Stimulated activated CD8-positive, alpha-beta memory T cell treated with anti-CD3 and anti-CD28 coated beads, Interleukin-15, amount 100 ng/mL, for 24 hours (primary cell): ENCODE measurements at places on chromosomes 2 and 18.

- peak; percentile 15 for DNase-seq
Measured at GRCh38 chr2:224778474-224778877, 62.3 kb upstream of the CCDC195 start.

GRCh38 chr2:55150834-55151233 lies 81.3 kb downstream of the CLHC1 start:
- DNase-seq = no peak

GRCh38 chr2:42105330-42106256 lies 57.8 kb downstream of the PKDCC start:
- no peak for DNase-seq

DNA sequence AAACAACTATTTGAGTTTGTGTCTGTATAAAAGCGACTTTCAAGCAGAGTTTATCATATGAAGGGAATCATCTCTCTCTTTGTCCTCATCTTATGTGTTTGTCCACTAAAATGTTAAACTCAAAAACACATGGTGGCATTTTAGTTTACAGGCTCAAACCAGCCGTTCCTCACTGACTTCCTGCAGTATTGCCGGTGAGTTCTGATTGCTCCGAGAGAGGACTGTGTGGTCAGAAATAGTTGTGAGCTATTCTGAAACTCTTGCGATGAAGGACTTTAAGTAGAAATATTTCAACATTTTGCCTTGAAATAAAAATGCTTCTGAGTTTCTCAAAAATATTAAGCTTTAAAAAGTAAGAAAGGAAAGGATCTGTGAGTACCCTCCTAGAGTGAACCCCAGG lies 163.2 kb upstream of the CAVIN2 start:
- DNase-seq = no peak

DNA sequence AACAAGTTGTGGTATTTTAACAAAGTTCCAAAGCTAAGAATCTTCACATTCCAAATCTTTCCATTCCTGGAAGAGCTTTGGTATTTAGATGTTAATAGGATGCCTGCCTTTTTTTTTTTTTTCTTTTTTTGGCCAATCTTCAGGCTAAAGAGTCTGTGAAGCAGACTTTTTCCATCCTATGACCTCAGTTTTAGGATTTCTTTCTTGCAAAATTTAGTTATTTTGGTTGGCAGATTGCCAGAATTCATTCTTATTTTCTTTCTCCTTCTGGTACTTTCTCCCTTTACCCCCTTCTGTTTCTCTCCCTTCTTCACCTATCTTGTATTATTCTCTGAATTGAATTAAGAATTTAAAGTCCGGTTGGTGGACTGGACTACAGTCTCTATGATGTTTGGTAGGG lies 217.8 kb upstream of the REV1 start:
- no peak for DNase-seq

GRCh38 chr2:45285311-45285710 lies 276.1 kb upstream of the SIX2 start:
- no peak for DNase-seq

DNA sequence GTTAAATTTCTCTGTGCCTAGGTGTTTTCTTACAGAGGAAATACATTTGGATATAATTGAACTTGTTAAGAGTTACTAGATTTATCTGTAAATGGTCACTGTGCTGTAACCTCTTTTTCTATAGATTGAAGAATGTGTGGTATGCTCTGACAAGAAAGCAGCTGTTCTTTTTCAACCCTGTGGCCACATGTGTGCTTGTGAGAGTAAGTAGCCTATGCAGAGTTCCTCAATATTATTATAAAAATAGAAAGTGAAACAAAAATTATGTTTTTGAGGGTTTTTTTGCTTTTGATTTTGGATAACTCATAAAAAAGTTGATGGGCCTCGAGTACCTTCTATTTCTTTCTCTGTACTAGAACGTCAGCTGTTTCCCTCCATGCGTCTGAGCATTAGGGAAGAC lies 112.4 kb downstream of the MIB1 start:
- no peak for DNase-seq

DNA sequence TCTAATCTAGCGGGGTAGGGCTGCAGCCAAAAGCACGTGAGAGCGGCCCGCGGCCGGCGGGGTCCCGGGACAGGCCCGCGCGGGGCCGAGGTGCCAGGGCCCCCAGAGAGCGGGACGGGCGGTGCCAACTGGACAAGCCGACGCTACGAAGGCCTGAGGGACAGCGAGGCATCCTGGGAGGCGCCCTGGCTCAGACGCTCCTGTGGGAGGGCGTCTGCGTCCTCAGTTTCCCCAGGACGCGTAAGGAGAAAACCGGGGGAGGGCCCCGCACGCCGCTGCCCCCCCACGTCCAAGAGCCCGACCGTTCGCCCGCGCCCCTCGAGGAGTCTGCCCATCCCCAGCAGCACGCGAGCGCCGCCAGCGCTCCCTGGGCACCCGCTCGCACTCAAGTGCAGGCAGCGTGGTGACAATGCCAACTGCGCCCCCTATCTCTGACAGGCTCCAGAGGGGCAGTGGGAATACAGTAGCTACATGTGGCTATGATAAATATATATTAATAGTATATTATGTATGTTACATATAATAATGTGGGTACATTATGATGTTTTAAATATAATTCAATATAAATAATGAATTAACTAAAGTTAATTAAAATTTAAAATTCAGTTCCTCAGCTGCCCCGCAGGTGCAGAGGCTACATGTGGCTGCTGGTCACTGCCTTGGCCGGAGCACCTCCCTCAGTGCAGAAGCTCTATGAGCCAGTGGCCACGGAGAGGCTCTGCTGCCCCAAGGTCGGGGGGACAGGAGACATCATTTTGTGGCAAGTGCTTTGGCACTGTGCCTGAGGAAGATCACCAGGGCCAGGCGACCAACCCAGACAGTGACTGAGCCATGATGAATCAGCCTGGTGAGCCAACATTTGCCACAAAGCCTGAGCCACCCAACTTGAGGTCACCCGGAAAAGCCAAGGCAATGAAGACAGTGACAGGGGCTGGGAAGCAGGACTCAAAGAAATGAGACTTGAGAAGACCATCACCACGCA lies 5.5 kb upstream of the SFT2D3 start:
- no peak for DNase-seq

GRCh38 chr2:161107265-161107664 lies 53.0 kb upstream of the TANK start:
- DNase-seq = no peak

- DNase-seq = no peak
Measured at GRCh38 chr2:169108099-169108884, 38.9 kb downstream of the DHRS9 start.

DNA sequence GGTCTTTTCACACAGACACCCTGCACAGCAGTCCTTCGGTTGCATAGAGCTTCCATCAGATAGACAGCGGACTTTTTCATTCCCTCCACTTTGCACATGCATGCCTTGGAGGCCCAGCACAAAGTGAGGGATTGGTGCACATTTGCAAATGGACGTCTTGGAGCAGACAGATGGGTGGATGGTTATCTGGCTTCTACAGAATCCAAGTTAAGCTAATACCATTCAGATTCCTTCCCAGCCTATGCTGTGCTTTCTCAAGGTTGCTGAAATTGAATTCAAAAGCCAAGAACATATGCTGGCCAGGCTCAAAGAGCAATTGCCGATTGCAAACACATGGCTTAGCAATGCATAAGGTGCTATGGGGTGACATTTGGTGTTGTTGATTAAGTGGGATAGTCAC lies 186.4 kb downstream of the VAPA start:
- no peak for DNase-seq

- no peak for DNase-seq
Measured at GRCh38 chr2:33909945-33910695, 311.0 kb upstream of the FAM98A start.

- no peak for DNase-seq
Measured at GRCh38 chr18:25704071-25704470, 352.1 kb upstream of the ZNF521 start.

- DNase-seq = no peak
Measured at GRCh38 chr2:174929786-174930185, 75.4 kb downstream of the CHN1 start.

- peak; percentile 21 for DNase-seq
Measured at GRCh38 chr2:238784671-238785527, 63.0 kb upstream of the TWIST2 start.

- DNase-seq = no peak
Measured at GRCh38 chr18:11046140-11046539, 103.2 kb downstream of the PIEZO2 start.

DNA sequence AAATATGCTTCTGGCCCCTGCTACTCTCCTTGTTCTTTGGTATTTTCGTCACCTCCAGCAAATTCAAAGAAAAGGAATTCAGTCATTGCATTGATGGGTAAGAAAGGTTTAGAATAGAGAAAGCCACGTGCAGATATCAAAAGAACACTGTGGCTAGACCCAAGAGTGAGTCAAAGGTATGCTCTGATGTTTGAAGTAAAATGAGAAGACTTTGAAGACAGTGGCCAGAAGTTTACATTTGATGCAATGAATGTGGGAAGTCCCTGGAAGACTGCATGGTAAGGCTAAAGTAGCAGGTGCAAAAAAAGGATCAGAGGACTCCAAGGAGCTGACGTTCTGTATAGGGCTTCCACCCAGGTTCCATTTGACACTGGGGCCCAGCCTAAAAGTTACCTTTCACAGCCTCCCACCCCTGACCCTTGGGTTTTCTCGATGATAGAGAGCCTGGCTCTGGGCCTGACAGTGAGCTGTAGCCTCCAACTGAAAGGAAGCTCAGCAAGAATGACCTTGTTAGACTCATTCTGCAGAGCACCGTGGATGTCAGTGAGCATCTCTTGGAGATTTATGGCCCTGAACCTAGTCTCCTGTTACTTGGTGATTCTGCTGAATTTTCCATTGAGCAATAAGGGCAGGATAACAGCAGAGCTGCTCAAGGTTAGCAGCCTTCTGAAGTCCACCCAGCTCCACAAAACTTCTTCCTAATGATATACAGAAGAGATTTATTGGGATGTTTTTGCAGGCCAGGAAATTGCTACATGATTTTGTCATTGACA lies 223.7 kb upstream of the RBBP8 start:
- DNase-seq = no peak
